ENCODE measurements at places on chromosomes 3 and 15.

DNA sequence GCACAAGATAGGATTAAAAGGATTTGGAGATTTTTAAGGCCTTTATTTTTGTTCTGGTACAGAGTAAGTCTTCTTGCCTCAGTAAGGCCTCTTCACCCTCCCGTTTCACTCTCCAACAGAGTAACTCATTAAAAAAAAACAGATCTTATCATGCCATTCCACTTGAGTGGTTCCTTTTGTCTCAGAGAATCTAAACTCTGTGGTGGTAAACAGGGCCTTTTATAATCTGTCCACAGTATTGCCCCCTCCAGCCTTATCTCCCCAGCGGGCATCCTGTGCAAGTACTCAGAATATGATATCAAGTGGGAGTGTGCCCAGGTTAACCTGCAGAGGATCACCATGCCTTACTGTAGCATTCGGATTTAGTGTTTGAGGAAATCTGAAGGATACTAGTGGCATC lies 20.3 kb upstream of the ATOSA start:
- DNase-seq = no peak

GRCh38 chr3:194711286-194711685 lies 25.6 kb downstream of the FAM43A start:
- DNase-seq = no peak

DNA sequence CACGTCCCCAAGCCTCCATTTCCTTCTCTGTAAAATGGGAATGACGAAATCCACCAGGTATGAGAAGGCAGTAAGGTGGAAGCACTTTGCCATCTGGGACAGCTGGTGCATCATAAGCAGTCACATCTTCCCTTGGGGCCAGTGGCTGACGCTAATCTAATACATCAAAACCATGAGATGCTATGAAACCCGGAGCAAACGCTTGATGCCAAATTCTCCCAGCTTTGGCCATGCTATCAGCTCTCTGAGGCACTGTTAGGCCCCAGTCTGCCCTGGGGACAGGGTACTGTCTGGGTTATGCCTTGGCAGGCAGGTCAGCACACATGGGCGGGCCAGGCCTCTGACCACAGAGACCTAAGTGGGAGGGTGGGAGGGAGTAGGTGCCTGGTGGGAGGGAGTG lies 66.1 kb downstream of the ADAMTS17 start:
- DNase-seq = no peak

DNA sequence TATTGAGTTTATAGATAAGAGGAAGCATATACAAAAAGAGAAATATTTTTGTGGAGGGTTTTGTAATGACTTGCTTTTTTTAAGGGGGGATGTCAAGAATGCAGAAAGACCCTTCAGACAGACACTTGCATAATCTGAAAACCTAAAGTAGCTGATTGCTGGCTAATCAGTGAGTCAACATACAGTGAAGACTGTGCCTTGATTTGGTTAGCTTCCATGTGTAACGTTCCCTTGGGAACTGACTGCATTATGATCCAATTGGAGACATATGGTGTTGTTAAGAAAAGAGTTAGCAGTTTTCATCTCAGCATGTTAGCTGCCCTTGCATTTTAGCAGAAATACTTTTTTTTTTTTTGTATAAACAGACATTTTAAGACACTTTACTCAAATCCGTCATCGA lies 483.2 kb downstream of the RBMS3 start:
- no peak for DNase-seq

- no peak for DNase-seq
Measured at GRCh38 chr15:34501131-34501530, 63.5 kb upstream of the GOLGA8A start.

DNA sequence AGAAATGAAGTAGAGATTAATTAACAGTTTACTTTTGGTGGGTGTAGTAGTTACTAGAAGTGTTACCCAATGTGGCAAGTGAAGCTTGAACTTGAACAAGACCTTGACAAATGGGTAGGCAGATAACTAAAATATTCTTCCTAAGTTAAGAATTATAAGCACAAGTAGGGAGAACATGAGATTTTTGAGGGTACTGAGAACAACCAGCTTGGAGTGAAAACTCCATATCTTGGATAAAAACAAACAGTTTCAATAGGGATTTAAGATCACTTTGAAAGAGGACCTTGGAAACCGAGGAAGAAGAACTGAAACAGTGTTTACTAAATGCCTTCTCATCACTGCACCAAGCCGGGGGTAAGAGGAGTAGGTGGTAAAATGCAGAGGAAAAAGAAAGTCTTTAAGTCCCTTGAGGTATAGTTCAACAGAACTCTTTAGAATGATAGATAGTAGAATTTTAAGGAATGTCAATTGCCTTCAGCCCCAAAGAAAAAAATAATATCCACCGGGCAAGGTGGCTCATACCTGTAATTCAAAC lies 496.7 kb downstream of the NAALADL2 start:
- no peak for DNase-seq

DNA sequence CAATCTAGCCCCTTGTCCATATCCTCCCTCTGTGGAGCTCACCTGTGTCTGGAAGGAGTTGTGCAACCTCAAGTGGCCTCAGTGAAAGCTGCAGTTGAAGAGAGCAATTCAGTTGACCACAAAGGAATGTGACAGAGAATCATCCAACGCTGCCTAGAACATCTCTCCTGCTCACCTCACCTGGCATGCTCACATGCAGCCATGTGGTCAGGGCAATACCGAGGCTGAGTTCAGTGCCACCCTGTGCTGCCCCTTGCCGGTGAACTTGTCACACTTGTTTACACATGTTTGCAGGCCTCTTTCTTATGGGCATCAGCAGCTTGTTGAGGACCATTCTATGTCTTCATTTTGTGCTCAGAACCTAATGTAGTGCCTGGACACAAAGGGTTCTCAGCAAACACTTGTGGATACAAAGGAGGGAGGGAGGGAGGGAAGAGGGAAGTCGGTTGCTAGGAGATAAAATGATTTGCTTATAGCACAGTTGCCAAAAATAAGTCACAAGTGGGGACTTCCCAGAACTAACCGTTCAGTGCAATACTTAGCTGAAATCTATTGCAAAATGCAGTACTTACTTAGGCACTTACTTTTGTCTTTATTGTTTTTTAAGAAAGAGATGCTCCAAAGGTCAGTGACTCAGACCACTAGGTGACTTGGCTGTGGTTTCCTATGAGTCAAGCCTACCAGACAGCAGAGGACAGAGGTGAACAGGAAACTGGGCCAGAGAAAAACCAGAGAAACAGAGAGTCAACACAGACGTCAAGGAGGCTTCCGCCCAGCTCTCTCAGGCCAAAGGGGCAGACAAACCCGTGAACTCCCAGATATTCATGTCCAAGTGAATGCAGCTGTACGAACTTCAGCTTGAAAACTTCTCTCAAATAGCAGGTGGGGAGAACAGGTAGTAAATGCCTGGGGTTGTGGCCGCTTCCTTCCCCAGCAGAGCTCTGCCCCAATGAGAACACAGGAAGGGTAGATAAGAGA lies 227.8 kb upstream of the CTNNB1 start:
- no peak for DNase-seq

- no peak for DNase-seq
Measured at GRCh38 chr15:34813446-34814190, 18.3 kb upstream of the ACTC1 start.

DNA sequence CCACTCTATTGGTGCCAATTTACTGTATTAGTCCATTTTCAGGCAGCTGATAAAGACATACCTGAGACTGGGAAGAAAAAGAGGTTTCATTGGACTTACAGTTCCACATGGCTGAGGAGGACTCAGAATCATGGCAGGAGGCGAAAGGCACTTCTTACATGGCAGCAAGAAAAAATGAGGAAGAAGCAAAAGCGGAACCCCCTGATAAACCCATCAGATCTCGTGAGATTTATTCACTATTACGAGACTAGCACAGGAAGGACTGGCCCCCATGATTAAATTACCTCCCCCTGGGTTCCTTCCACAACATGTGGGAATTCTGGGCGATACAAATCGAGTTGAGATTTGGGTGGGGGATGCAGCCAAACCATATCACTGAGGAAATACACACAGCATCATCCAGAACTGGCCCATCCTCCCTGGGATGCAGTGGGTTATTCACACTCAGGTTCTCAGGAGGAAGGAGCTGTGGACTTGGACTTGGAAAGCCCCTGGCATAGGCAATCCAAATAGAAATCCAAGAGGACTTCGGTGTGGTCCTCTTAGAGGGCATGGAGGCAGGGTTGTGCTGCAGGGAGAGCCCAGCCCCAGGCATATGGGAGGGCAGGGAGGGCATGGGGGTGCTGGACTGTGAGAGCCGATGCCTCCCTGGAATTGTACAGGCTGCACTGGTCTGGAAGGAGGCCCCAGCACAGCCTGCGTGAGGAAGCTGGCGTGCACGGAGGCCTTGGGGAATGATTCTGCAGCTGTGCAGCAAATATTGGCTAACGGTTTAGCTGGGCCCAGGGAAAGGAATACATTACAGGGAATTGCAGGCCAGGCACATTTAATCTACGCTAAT lies 62.9 kb downstream of the EFCAB12 start:
- no peak for DNase-seq

GRCh38 chr3:71366988-71367604 lies 216.4 kb downstream of the FOXP1 start:
- no peak for DNase-seq

DNA sequence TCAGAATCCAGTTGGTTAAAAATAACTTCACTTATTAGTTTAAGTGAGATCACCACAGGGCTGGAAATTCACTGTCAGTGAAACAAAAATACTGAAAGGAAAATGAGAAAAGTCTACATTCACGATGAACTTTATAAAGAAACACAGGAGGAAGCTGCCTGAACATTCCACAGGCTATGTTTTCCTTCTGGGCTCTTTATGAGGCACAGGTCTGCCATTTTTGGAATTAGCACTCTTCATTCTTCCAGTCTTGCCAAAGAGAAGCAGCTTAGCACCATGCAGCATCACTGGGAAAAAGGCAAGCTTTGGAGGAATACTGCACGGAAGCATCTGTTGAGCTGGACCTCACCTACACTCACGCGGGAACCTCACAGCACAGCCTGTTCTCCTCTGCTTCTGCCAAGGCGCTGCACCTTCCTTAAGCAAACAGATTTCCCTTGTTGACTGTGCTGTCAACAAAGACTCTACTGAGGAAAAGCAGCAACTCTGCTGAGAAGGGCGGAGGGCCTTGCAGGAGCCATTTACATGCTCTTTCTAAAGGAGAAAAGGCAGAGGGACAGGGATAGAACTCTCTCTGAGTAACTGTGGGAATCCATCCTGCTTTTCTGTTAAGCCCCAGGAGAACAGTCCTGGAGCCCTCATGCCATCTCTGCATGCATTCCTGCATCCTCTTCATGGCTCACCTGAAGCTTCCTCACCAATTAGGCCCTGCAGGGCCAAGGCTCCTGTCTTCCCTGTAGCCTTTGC lies 15.7 kb downstream of the SUSD5 start:
- no peak for DNase-seq

- no peak for DNase-seq
Measured at GRCh38 chr3:60386306-60386705, 864.9 kb downstream of the FHIT start.
